ENCODE measurements at places on chromosomes 3 and 15. TPM values are rescaled to one million over a fixed set of nuclear protein-coding genes. Genes with fewer than 3 reads are reported as not detected.

GRCh38 chr3:125437631-125438435 lies 62.7 kb upstream of the ZNF148 start:
- peak; percentile 31 for DNase-seq

GRCh38 chr3:106332884-106333283 lies 464.1 kb upstream of the CBLB start:
- no peak for DNase-seq

GRCh38 chr15:67119238-67119846 lies 53.9 kb downstream of the SMAD3 start:
- no peak for DNase-seq

DNA sequence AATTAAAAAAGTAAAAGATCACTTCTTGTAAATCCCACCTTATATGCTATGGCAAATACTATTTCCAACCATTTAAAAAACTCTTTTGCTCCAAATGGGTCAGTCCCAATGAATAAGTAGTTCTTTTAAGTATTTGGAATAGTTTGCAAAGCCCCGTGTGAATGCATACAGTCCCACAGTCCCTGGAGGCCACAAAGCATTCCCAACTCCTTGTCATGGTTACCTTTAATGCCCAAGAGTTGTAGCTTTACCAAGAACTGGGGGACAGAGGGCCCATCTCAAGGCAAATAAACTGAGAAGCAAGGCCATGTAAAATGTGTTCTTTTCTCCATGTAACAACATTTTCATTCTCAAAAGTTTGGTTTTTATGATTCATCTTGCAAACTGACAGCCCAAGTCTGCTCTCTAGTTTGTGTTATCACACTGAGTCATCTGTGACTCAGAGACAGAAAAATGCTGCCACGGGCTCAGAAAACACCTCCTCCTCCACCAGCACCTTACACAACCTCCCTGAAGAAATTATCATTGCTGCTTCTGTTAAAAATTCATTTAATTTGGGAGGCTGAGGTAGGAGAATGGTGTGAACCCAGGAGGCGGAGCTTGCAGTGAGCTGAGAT lies 336.2 kb downstream of the ERC2 start:
- peak; percentile 38 for DNase-seq

- no peak for DNase-seq
Observed at GRCh38 chr15:89165677-89166076, 55.7 kb downstream of the RLBP1 start.

- no peak for DNase-seq
Observed at GRCh38 chr15:72168808-72169190, 28.8 kb downstream of the GRAMD2A start.

GRCh38 chr15:66423149-66423548 lies 36.4 kb downstream of the MAP2K1 start:
- DNase-seq, result no peak

DNA sequence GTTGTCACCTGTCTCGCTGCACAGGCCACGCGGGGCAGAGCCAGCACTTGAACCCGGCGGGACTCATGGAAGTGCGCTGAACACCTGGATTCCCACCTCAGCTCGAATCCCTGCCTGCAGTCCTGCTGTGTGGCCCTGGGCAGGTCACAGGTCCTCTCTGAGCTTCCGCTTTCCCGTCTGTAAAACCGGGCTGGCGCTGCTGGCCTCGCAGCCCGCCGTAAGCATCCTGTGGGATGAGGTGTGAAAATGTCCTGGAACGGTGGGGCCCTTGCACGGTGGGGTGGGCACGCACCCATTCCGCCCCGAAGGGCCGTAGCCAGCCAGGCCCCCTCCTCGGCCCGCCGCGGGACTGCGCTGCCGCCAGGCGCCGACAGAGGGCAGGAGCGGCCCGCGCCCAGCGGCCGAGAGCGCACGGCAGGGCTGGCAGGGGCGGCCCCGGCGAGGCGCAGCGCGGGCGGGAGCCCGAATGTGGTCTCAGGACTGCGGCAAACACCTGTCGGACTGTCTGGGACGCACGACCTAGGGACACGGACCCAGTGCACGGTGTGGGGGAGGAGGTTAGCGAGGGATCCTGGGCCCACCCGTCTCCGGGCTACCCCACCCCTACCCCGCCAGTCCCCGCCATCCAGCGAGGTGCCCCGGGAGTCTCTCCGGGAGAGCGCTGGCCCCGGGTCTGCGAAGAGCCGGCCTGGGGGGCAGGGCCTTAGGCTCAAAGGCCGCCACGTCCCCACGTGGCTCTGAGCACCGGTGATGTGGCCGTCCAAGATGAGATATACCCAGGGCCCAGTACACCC lies 40.4 kb downstream of the DNAJB8 start:
- DNase-seq, result no peak

GRCh38 chr15:76105391-76105790 lies 45.6 kb downstream of the TMEM266 start:
- DNase-seq, result peak; percentile 45

GRCh38 chr3:195238586-195239118 lies 32.3 kb downstream of the XXYLT1 start:
- no peak for DNase-seq

The PLS1 gene
- total RNA-seq, result 4.7 TPM

The SCAANT1 gene
- total RNA-seq, result not detected

The ALDH1A2 gene
- 25.0 TPM for total RNA-seq

The A4GNT gene
- not detected for total RNA-seq

The KLHL18 gene
- total RNA-seq, result 21.2 TPM

The SPINT1 gene
- total RNA-seq, result 2.9 TPM

The OR5K2 gene
- not detected for total RNA-seq

The GNAT1 gene
- not detected for total RNA-seq

The CACNA1D gene
- total RNA-seq, result 14.1 TPM

The ATRIP gene
- total RNA-seq, result 7.9 TPM

The TCAIM gene
- total RNA-seq, result 61.0 TPM

The TMEM207 gene
- not detected for total RNA-seq

The ZNF710 gene
- total RNA-seq, result 11.4 TPM

The PHLDB2 gene
- 37.9 TPM for total RNA-seq
